ENCODE measurements at places on chromosomes 11 and 22.

- no peak for DNase-seq
Observed at GRCh38 chr11:110349138-110349996, 53.0 kb upstream of the RDX start.

- DNase-seq = no peak
Observed at GRCh38 chr11:23569134-23569533, 708.9 kb upstream of the CCDC179 start.

DNA sequence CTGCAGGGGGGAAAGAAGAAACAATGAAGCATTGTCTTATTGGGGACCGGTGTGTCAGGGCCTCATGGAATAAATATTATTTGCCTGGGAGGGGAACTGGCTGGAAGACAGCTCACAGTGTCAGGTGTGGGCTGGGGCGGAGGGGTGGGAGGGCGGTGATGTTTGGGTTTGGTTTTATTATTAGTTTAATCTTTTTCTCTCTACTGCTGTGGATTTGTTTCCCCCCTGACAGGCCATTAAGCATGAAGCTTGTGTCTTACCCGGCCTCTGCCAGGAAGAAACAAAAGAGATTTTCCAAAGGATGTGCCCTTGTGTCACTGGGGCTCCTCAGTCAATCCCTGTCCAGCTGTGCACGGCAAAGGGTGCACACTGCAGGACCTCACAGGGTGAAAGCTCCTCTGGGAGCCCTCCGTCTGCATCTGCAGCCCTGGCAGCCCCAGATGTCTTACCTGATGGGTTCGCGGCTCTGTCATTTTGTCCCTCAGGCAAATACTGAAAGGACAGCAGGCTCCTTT lies 203.1 kb upstream of the TMEM45B start:
- no peak for DNase-seq

DNA sequence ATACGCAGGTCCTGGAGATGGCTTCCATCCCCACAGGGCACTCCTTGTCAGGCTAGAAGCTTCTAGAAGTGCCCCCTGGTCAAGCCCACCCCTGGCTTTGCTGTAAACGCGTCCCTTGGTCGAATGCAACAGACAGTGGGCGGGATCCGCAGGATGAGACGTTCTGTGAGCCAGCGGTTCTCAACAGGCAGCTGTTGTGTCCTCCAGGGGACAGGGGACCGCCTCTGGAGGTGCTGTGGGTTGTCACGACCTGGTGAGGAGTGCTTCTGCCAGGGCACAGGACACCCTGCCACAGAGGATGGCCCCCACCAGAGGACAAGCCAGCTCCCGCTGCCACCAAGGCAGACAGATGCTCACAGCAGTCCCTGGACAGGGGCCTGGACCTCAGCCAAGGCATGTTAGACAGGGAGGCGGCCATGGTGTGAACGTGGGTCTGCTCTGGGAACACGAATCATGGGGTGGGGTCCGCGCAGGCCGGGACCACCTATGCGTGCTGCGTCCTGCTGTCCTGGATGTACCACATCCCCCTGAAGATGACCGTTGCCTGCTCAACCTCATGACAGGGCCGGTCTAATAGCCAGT lies 11.7 kb downstream of the CRELD2 start:
- DNase-seq = no peak

- DNase-seq = peak; percentile 74
Observed at GRCh38 chr22:27851974-27852746, 50.6 kb upstream of the MN1 start.

DNA sequence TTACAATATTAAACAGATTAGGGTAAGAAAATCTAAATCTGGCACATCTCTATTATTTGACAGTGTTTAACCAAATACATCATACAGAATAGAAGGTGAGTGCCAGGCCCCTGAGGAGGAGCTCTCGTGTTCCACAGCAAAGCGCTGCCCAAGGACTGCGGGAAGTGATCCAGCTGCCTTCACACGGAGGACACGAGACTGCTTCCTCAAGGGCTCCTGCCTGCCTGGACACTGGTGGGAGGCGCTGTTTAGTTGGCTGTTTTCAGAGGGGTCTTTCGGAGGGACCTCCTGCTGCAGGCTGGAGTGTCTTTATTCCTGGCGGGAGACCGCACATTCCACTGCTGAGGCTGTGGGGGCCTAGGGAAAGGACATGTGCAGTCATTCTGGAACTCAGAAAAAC lies 71.1 kb downstream of the NCAPD3 start:
- no peak for DNase-seq

DNA sequence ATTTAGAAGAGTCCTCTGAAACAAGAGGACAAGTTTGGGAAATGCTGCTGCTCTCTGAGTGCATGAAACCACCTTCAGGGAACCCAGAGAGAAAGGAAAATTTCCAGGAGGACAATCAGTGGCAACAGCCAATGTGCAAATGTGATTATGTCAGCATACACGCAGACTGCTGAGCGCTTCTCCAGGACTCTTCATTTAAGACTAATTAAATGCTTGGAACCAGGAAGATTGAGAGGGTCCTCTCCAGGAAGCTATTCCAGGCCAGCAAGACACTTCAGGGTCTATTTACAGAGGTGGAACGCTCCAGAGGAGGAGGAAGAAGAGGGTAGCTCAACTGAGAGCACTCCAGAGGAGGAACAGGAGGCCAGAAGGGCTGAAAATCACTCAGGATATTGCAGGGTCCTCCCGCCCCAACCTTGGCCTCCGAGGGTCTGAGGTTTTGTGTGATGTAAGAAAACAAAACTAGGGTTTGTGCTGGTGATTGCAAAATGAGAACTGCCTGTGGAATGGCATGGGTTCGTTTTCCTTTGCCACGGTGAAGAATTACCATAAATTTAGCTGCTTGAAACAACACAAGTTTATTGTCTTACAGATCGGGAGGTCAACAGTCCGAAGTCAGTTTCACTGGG lies 14.1 kb upstream of the HTR3A start:
- no peak for DNase-seq

DNA sequence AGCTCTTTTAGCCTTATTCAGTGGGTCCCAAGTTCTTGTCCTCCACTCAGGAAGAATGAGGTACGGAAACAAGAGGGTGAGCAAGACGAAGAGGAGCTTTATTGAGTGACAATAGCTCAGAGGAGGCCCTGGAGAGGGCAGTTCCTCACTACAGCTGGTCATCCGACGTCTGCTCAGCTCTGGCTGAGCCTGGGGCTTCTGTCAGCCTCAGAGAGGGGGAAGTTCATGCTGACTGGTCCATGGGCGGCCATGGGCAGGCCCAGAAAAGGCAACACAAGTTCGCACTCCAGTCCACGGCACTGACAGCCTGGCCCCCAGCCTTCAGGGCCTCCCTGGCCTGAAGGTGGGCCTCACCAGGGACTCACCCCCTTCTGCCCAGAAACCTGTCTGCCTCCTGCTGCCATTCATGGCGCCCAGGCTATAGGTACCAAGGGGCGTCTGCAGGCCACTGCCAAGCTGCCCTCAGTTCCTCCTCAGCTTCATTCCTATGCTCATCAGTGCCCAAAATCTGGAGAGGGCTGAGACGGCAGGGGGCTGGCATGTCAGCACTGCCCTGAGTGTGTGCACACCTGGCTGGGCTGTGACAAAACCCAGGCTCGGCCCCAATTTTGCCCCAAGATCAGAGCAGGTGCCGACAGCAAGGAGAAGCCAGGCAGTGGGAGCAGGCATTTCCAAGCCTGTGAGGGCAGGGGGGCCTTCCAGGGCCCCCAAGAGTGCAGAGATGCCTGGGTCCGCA lies 21.7 kb upstream of the KIAA0930 start:
- DNase-seq = no peak

DNA sequence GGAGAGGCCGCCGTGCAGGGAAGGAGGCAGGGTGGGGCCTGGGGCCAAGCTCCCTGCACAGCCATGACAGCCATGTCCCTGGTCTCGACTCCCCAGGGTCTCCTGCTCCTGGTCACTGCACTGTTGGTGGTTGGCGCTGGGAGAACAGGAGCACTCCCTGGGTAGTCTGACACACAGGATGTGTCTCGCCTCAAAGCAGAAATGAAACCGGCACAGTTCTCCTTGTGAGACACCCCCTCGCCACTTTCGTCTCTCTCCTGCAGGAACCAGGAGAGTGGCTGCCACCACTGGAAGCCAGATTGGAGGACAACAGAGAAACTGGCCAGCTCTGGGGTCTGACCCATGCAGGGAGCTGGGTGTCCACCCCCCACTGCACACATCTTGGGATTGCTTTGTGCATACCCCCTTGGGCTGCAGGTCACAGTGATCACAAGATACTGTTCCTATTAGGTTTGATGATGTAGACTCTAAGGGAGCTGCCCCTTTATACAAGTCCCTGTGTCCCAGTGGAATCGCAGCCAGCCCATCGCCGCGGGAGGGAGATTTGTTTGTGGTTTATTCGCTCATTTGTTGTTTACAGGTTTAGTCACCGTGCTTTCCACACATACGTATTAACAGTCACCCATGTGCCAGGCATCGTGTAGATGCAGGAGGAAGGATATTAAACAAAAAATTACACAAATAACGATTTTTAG lies 27.0 kb upstream of the YWHAH start:
- no peak for DNase-seq

DNA sequence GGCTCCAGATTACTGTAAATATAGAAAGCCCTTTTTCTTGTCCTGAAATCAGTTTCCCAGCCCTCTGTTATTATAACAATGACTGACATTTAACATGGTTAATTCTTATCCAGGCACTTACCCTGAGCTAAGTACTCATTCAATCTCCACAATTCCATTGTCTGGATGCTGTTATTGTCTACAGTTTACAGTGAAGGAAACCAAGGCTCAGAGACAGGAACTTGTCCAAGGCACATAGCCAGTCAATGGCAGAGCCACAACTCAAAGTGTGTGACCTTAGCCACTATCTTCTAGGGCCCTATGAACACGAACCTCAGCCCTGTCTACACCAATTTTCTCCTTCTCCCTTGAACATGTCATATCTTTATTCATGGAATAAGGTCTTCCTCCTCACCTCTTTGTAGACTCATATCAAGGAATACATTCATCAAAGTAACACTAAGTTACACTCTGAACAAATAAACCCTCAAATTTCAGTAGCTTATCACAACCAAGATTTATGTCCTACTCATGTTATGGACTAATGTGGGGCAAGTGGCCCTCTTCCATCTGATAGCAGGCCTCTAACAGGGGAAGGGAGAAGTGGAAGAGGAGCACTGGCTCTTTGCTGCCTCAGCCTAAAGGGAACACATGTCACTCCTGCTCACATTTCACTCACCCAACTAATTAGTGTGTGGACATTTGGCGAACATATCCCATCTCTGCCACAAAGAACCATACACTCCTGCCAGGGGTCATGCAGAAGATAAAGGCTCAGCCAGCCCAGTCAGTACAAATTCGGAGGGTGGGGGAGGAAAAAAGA lies 39.3 kb upstream of the APLNR start:
- no peak for DNase-seq

DNA sequence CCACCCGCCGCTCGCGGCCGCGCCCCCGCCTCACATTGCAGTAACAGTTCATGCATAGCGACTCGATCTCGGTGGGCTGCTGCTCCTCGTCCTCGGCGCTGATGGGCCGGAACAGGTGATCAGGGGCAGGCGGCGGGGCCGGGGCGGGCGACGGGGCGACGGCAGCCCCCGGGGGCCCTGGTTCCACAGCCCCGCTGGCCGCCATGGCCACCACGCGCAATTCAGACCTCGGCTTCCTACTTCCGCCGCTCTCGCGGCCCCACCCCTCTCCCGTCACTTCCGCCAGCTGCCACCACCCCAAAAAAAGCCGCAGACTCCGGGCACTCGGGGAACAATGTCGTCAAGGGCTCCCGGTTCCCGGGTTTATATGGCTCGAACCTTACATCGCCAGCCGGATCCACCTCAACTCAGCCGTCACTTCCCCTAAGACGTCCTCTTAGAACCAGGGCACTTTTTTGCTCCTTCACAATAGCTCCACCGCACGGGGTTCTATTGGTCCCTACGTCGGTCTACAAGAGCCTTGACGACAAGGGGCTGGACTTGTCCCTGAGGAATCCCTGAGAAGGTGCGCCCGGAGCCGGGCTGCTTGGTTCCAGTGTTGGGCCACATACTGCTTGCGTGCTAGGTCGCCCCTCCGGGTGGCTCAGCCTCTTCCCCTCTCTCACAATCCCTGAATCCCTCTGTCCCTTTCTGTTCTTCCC lies at the start of gene ZPR1:
ZPR1 (minus strand) TSS at position 238 of the 701 bp plus-strand sequence; CDS start at position 205, 33 bp downstream.
- peak; percentile 93 for DNase-seq

- no peak for DNase-seq
Observed at GRCh38 chr22:28936200-28936599, 52.8 kb downstream of the ZNRF3 start.

- DNase-seq = no peak
Observed at GRCh38 chr11:131683666-131684065, 313.3 kb downstream of the NTM start.

GRCh38 chr11:19817265-19817851 lies 104.7 kb downstream of the NAV2 start:
- DNase-seq = no peak

GRCh38 chr22:44245438-44245837 lies 64.7 kb downstream of the PARVG start:
- DNase-seq = no peak

GRCh38 chr11:117814204-117814765 lies 10.3 kb downstream of the FXYD2 start:
- DNase-seq = no peak

DNA sequence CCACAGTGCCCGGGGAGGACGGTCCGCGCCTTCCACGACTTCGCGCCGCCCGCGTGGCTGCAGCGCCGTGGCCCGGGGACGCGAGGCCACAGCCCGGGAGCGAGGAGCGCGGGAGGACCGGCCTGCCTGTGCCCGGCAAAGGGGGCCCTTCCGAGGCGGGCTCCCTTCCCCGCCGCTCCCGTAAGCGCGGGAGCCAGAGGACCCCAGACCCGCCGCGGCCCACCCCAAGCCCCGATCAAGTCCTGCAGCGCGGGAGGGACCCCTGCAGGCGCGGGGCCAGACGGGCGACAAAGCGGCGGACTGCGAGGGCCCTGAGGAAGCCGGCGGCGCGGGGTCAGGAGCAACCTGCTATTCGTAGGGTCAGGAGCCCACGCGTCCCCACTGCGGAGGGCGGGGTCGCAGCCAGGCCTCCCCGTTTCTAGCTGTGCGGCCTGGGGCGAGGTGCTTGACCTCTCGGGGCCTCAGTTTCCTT lies 110.3 kb downstream of the WNT7B start:
- no peak for DNase-seq

DNA sequence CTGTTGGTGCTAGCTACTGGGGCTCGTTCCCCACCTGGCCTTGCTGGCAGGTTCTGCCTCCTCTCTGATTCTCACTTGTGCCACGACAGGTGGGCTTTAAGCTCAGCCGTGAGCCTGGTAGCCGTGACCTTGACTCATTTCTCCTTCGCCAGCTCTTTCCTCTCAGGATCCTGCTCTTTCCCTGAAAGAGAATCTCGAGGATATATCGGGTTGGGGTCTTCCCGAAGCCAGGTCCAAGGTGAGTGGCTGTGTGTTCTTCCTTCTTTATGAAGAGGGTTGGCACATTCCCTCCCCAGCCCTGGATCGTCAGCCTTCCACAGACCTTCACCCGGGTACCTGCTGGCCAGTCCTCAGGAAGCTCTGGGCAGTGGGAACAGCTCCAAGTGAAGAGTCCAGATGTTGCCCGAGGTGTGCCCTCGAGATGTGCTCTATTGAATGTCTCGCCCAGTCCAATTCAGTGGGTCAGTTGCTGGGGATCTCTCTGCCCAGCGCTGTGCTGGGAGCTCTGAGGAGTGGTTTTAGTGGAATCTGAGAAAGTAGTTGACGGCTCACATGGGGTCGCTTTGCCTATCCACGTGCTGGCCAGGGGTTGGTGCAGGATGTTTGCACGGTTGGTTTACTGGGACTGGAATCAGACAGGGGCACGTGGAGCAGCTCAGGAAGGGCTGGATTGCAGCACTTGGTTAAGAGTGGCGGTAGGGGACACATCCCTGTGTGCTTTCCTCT lies 1.4 kb downstream of the ZNF74 start:
- no peak for DNase-seq

- DNase-seq = no peak
Observed at GRCh38 chr11:111097191-111097590, 148.3 kb upstream of the POU2AF2 start.

- DNase-seq = peak; percentile 66
Observed at GRCh38 chr11:85685125-85685819, 723 bp downstream of the CCDC89 start.

GRCh38 chr22:44147821-44148574 lies 32.7 kb upstream of the PARVG start:
- DNase-seq = peak; percentile 72

All from eye (tissue), 1 donor.